ENCODE measurements at places on chromosomes 11 and 22.
A peak's percentile ranks its signal among the peaks of the same experiment; 100 is the strongest.

DNA sequence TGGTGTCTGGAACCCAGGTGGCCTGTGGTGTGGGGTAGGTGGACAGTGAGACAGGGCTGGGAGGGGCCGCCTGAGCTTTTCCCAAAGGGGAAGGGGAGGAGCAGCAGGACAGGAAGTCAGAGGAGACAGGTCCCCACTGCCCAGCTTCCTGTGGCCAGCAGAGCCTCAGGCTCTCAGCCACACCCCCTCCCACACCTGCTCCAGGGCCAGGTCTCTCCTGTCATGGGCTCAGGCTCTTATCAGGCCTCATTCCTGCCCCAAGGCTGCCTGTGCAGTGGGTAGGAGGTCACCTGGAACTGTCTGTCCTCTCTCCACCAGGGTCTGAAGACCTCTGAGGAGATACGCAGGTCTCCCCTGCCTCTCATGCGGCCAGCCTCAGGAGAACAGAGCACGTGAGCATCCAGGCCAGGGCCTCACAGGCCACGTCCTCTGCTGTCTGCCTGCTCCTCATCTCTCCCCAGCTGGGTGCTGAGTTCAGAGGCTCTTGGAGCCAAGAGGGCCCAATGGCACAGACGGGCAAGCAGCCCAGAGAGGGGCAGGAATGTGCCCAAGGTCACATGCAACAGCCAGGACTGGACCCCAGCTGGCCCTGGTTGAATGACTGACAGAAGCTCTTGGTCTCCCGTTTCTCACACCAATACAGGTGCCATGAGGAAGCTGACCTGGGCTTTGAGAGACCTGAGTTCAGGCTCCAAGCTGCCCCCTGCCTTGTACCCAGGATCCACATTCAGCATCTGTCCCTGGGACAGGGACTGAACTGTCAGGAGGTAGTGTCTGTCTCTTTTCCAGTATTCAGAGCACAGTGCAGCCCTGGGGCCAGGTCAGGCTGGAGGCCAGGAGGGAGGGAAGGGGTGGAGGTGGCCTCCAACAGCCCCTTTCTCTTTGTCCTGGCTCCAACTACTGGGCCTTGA is 16.7 kb downstream of the STARD10 start:
- H3K27ac ChIP-seq: no peak overlapping the region
- H3K36me3 ChIP-seq: no peaks in the 10 kb centered on the region
- no peak overlapping the region for H3K4me3 ChIP-seq
- no peaks in the 10 kb centered on the region for H3K27me3 ChIP-seq

- H3K36me3 ChIP-seq: no peaks in the 10 kb centered on the region
- no peaks in the 10 kb centered on the region for H3K4me1 ChIP-seq
- no peaks in the 10 kb centered on the region for H3K27me3 ChIP-seq
- no peak overlapping the region for H3K27ac ChIP-seq
- DNase-seq: no peak
- no peak overlapping the region for H3K4me3 ChIP-seq
These were observed 46.0 kb upstream of the MICAL2 start for GRCh38 chr11:12064136-12064953.

- H3K27ac ChIP-seq: no peak within 1 kb of the TSS
- H3K36me3 ChIP-seq: no peaks in the 10 kb centered on the region
- H3K27me3 ChIP-seq: no peaks in the 10 kb centered on the region
- DNase-seq: no peak
- H3K4me3 ChIP-seq: peak within 1 kb of the TSS; percentile 49
These were observed at the start of gene KREMEN1 for GRCh38 chr22:29072979-29073617. KREMEN1 (plus strand) TSS chr22:29073035; CDS start chr22:29073131, 96 bp downstream.

GRCh38 chr11:64449381-64450167 is 90.6 kb downstream of the RPS6KA4 start:
- no peak overlapping the region for H3K4me3 ChIP-seq
- no peak overlapping the region for H3K27ac ChIP-seq
- peaks cover 34% of the 10 kb centered on the region for H3K4me1 ChIP-seq
- no peaks in the 10 kb centered on the region for H3K27me3 ChIP-seq
- H3K36me3 ChIP-seq: no peaks in the 10 kb centered on the region

DNA sequence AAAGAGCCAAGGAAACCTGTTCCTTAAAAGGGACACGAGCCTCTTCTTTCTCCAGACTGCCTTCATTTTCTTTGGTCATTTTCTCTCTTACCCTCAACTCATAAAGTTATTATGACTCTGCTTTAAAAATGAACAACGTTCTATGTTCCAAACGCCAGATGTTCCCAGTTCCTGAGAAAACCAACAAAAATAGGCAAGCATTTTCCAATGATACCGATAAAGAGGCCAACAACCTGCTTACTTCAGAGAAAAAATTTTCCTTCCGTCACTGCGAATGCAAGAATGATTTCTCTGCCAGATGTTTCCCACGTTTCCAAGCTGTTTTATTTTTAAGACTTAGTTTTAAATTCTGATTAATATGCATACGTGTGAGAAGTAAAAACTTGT is 315 bp upstream of the TRPC6 start:
- H3K27ac ChIP-seq: no peak overlapping the region
- peaks cover 26% of the 10 kb centered on the region for H3K27me3 ChIP-seq
- H3K4me1 ChIP-seq: peaks cover 4% of the 10 kb centered on the region
- no peak overlapping the region for H3K4me3 ChIP-seq
- H3K36me3 ChIP-seq: no peaks in the 10 kb centered on the region

DNA sequence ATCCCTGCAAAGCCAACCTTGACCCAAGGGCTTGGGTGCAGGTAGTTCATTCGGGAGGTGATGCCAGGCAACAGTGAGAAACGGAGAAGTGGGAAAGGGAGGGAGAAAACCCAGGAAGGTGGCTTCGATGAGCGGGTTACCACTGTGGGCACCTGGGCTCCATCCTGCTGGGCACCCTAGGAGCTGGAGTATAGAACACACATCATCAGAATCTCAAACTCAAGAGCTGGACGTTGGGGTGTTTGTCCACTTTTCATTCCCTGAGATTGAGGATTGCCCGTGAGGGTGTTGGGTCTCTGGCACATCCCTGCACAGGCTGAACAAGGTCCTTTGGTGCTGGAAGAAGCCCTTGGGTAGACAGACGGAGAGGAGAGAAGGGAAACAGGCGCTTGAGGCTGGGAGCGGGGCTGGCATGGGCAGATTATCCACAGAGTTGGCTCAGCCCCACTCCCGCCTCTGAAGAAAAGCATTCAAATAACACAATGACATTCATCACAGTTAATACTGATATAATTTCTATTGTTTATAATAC is 70.4 kb downstream of the LRRC32 start:
- no peaks in the 10 kb centered on the region for H3K36me3 ChIP-seq
- H3K27me3 ChIP-seq: no peaks in the 10 kb centered on the region
- H3K4me3 ChIP-seq: no peak overlapping the region
- no peak overlapping the region for H3K27ac ChIP-seq
- peaks cover 4% of the 10 kb centered on the region for H3K4me1 ChIP-seq
- DNase-seq: no peak

DNA sequence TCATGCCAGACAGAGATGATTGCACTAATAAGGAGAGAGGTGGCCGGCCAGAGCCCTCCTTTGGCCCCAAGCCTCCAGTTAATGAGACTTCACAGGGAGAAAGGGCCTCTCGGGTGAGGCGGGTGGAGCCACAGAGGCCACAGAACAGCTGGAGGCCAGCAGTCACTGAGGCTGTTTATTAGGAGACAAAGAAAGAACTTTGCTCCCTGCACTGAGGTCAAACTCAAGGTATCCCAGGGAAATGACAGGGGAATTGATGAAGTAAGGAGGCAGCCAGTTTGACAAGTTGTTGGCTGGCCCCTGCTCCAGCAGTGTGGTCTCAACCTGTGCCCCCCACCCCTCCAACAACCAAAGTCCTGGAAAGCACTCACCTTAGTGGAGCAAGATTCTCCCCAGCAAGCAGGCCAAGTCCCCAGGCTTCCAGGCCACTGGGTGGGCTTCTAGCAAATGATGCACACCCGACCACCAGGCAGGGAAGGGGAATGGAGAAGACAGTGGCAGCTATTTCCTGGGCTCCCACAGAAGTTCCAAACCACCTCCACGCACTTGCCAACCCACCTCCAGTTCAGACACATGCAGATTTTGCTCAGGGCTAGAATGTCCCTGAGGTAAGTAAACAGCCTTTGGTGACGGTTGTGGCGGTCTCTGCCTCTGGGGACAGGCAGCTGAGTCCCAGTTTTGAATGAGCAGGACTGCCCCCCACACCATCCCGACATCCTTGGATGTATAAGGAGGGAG is 53.2 kb downstream of the RPUSD4 start:
- no peaks in the 10 kb centered on the region for H3K27me3 ChIP-seq
- no peaks in the 10 kb centered on the region for H3K4me1 ChIP-seq
- no peak overlapping the region for H3K27ac ChIP-seq
- H3K4me3 ChIP-seq: no peak overlapping the region
- H3K36me3 ChIP-seq: no peaks in the 10 kb centered on the region
- DNase-seq: no peak

DNA sequence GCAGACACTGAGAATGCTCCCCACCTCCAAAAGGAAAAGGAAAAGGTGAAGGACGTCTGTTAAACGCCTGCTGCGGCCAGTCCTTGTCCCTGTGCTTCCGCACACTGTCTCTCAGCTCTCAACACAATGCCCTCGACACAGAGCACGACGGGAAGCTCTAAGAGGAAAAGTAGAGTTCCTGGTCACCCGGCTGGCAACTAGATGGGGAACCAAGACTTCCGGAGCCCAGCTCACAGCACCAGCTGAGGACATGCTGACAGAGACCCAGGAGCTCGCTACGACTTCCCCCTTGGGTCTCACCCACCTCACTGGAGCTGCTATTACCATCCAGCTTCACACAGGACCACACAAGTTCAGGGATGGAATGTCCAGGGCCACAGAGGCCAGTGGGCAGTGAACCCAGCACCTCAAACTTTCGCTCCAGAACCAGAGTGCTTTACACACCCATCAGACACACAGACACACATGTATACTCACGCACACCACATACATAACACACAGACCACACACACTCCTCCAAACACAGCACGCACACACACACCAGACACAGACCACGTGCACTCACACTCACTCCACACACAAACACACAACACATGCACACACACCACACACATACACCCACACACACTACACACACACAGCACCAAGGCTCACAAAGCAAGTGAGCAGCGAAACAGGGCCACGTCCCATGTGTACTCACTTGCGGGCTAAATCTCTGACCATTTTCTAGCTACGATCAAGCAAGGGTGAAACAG is 9.6 kb downstream of the SULT4A1 start:
- H3K36me3 ChIP-seq: no peaks in the 10 kb centered on the region
- H3K4me3 ChIP-seq: no peak overlapping the region
- H3K27me3 ChIP-seq: no peaks in the 10 kb centered on the region
- no peaks in the 10 kb centered on the region for H3K4me1 ChIP-seq
- DNase-seq: no peak

- H3K27ac ChIP-seq: no peak overlapping the region
- H3K36me3 ChIP-seq: no peaks in the 10 kb centered on the region
- H3K4me1 ChIP-seq: peaks cover 52% of the 10 kb centered on the region
- no peaks in the 10 kb centered on the region for H3K27me3 ChIP-seq
- no peak for DNase-seq
These were observed 30.9 kb downstream of the IL10RA start for GRCh38 chr11:118017111-118017510.

- DNase-seq: no peak
- H3K36me3 ChIP-seq: no peaks in the 10 kb centered on the region
- no peaks in the 10 kb centered on the region for H3K27me3 ChIP-seq
- H3K27ac ChIP-seq: no peak overlapping the region
These were observed 29.8 kb downstream of the ADAMTS15 start for GRCh38 chr11:130478204-130478701.

DNA sequence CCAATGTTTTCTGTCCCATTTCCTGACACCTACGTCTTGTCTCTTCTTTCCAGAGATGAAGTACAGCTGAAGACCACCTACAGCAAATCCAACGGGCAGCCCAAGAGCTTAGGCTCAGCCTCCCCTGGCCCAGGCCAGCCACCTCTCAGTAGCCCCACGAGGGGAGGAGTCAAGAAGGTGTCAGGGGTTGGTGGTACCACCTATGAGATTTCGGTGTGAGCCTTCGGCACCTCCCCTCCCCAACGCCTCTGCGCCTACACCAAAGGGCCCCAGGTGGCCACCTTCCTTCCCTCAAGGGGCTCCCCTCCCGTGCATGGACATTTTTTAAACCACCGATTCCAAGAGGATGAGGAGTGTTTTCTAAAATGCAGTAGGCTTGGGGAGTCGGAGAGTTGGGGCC is 12.2 kb downstream of the MED19 start:
- H3K4me1 ChIP-seq: no peaks in the 10 kb centered on the region
- H3K36me3 ChIP-seq: peaks cover 11% of the 10 kb centered on the region
- H3K4me3 ChIP-seq: no peak overlapping the region
- H3K27ac ChIP-seq: no peak overlapping the region
- DNase-seq: no peak

GRCh38 chr22:40509401-40510134 is 127.0 kb downstream of the MRTFA start:
- H3K27ac ChIP-seq: no peak overlapping the region
- no peak overlapping the region for H3K4me3 ChIP-seq
- H3K27me3 ChIP-seq: no peaks in the 10 kb centered on the region
- no peak for DNase-seq
- H3K36me3 ChIP-seq: no peaks in the 10 kb centered on the region
- H3K4me1 ChIP-seq: peaks cover 3% of the 10 kb centered on the region

DNA sequence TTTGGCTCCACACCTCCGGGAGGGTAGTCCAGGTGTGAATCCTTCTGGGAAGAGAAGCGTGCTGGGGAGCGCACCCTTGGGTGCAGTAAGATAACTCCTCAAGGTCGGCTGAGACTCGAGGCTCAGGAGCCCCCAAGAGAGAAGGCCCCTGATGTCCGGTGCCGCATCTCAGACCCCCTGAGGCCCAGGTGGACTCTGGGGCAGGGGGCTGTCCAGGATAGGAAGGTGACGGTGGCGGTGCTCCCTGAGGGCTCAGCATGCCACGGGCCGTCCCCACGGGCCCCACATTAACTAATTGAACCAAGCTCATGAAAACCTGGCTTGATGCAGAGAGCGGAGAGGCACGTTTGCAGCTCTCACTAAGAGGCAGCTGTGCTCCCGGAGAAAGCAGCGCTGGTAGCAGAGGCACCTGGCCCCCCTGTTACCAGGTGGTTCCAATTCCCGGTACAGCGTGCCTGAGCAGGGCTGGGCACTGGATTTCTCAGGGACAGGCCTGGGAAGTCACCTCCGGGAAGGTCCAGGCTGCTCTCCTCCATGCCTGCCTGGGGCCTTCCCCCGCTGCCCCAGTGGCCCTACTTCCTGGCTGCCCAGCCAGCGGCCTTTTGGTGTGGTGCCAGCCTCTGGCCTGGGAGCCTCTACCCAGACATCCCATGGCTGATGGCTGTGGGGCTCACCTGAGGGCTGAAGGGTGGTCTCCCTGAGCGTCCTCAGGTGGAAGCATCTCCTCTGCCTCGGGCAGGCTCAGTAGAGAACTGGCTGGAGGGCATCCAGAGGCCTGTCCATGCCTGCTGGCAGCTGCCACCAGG is 1.1 kb downstream of the KCNQ1 start:
- H3K36me3 ChIP-seq: no peaks in the 10 kb centered on the region
- DNase-seq: peak; percentile 27
- no peak overlapping the region for H3K27ac ChIP-seq
- no peaks in the 10 kb centered on the region for H3K27me3 ChIP-seq
- peaks cover 33% of the 10 kb centered on the region for H3K4me1 ChIP-seq
